Uterus (tissue), 4 donors: ENCODE measurements at places on chromosomes 1 and 21. TPM values are rescaled to one million over a fixed set of nuclear protein-coding genes. Genes with fewer than 3 reads are reported as not detected.

GRCh38 chr21:45013260-45013841 is 61.0 kb upstream of the ADARB1 start:
- DNase-seq, result no peak
- no peaks in the 10 kb centered on the region for H3K36me3 ChIP-seq
- H3K4me3 ChIP-seq, result no peak overlapping the region
- H3K27me3 ChIP-seq, result no peaks in the 10 kb centered on the region

- no peaks in the 10 kb centered on the region for H3K4me1 ChIP-seq
- H3K27me3 ChIP-seq, result no peaks in the 10 kb centered on the region
- H3K27ac ChIP-seq, result no peak overlapping the region
- DNase-seq, result no peak
These were observed 206.1 kb upstream of the GALNT2 start for GRCh38 chr1:229860926-229861325.

- no peaks in the 10 kb centered on the region for H3K36me3 ChIP-seq
- no peak for DNase-seq
- H3K4me1 ChIP-seq, result peaks cover 6% of the 10 kb centered on the region
These were observed 3.0 kb downstream of the PRKCZ start for GRCh38 chr1:2053217-2053616.

GRCh38 chr21:33682992-33683627 is 40.8 kb downstream of the ITSN1 start:
- no peak for DNase-seq
- H3K4me1 ChIP-seq, result peaks cover 26% of the 10 kb centered on the region
- H3K27me3 ChIP-seq, result no peaks in the 10 kb centered on the region
- H3K4me3 ChIP-seq, result no peak overlapping the region
- H3K36me3 ChIP-seq, result no peaks in the 10 kb centered on the region
- H3K27ac ChIP-seq, result peak overlapping the region; percentile 70

DNA sequence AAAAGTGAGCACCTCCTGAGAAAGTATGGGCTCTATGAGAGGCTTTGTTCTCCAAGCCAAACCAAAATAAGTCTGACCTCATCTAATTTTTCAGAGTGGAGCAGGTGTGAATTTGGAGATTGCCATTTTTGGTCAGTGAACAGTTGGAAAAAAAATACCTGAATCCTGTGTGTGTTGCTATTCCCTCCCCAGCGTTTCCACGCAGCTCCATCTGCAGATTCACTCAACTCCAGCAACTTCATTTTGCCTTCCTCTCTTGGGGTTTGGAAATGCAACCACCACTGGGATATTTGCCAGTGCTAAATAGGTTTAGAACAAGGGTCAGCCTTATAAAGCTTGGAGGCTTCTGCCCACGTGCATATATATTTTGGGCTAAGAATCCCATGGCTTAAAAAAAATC is 11.2 kb downstream of the CASQ2 start:
- H3K27me3 ChIP-seq, result no peaks in the 10 kb centered on the region
- H3K4me1 ChIP-seq, result no peaks in the 10 kb centered on the region
- no peak for DNase-seq
- H3K36me3 ChIP-seq, result no peaks in the 10 kb centered on the region
- H3K4me3 ChIP-seq, result no peak overlapping the region

GRCh38 chr1:91054780-91055481 is 33.1 kb upstream of the ZNF644 start:
- H3K36me3 ChIP-seq, result no peaks in the 10 kb centered on the region
- no peak for DNase-seq
- no peak overlapping the region for H3K27ac ChIP-seq
- H3K27me3 ChIP-seq, result no peaks in the 10 kb centered on the region
- no peaks in the 10 kb centered on the region for H3K4me1 ChIP-seq

DNA sequence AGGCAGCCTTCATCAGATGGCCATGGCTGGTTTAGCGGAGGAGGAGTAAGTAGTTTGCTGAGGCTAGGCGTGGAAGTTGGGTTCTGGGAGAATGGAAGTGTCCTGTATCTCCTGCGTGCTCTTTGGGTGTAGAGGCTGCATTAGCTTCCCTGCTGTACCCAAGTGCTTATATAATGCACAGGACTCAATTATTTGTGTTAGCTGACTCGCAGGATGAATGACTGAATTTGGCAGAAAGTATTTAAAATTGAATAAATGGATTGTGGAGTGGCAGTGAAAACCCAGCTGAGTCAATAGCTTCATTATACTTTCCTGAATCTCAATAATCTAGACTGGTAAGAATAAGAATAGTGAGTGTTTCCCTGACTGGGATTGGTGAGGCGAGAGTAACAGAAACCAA is 13.8 kb downstream of the DNTTIP2 start:
- DNase-seq, result no peak
- H3K27ac ChIP-seq, result no peak overlapping the region
- no peaks in the 10 kb centered on the region for H3K36me3 ChIP-seq
- H3K27me3 ChIP-seq, result no peaks in the 10 kb centered on the region
- H3K4me1 ChIP-seq, result no peaks in the 10 kb centered on the region

DNA sequence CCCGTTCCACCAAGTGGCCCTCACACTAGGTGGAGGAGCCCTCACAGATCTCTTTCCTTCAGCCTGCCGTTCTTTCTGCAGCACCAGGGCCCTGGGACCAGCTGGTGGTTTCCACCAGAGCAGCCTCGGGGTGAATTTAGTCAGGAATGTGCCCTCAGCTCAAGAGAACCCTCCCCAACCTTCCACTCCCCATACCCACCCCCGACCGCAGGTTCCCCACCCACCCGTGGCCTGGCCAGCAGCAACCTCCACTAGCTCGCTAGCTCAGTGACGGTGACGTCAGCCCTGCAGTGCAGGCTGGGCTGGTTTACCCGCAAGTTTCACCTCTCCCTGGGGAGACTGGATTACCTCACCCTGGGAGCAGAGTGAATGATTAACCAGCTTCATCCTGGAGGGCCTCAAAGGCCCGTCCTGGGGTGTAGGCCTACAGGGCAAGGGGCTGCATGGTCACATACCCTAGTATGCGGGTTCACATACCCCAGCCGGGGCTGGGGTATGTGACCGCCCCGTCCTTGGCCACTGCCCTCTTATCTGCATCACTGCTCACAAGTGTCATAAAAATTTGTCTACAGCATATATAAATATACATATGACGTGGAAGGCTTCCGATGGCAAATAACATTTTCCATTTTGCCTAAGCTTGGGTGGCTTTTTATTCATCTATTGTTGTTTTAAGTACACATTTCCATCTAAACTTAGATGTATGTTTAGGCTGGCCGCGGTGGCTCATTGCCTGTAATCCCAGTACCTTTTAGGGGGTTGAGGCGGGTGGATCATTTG is 24.5 kb downstream of the ELF3 start:
- no peaks in the 10 kb centered on the region for H3K36me3 ChIP-seq
- peak; percentile 69 for DNase-seq

GRCh38 chr1:227298512-227299240 is 19.6 kb downstream of the CDC42BPA start:
- H3K27ac ChIP-seq, result peak overlapping the region; percentile 1
- no peaks in the 10 kb centered on the region for H3K4me1 ChIP-seq
- no peaks in the 10 kb centered on the region for H3K27me3 ChIP-seq

DNA sequence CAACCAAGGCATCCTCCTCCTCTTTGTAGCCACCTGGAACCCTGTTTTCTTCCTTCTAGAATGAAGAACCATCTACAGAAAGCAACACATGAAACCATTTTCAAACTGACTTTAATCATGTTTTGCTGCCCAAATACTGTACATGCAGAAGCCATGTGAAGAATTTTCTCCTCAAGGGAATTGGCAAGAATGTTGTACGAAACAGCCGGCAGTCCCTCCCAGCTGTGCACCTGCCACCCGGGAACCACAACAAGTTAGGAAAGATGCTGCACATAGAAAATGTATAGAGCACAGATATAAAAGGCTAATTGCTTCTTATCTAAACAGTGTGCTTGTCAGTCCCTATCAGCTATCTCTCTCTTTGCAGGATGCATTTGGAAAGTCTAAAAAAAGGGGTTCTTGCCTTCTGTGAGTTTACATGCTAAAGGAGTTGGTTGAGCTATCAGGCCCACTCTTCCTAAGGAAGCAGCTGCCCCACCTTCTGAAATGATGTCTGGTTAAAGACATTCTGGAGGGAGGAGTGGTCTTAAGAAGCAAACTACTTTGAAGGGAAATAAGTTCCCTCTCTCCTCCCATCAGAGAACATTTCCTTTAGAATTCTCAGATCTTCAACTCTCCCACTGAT is 44.8 kb downstream of the RIMS3 start:
- H3K27me3 ChIP-seq, result no peaks in the 10 kb centered on the region
- no peak overlapping the region for H3K27ac ChIP-seq
- H3K4me1 ChIP-seq, result no peaks in the 10 kb centered on the region
- DNase-seq, result no peak
- no peaks in the 10 kb centered on the region for H3K36me3 ChIP-seq

DNA sequence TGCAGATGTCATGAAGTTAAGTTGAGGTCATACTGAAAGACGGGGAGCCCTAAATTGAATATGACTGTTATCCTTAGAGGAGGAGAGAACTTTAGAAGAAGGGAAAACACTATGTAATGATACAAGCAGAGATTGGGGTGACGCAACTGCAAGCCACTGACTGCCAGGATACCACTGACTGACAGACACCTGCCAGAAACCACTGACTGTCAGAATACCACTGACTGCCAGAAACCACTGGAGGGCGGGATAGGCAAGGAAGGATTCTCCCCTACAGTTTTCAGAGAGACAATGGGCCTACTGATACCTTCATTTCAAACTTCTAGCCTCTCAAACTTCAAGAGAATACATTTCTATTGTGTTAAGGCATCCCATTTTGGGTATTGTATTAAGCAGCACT is 388.7 kb downstream of the USH2A start:
- no peak overlapping the region for H3K4me3 ChIP-seq
- H3K36me3 ChIP-seq, result no peaks in the 10 kb centered on the region
- H3K4me1 ChIP-seq, result no peaks in the 10 kb centered on the region
- no peak overlapping the region for H3K27ac ChIP-seq

GRCh38 chr1:2628933-2629626 is 3.7 kb downstream of the MMEL1 start:
- no peak for DNase-seq
- H3K4me1 ChIP-seq, result peaks cover 8% of the 10 kb centered on the region
- no peak overlapping the region for H3K4me3 ChIP-seq
- H3K27me3 ChIP-seq, result peaks cover 24% of the 10 kb centered on the region
- H3K27ac ChIP-seq, result no peak overlapping the region

- no peaks in the 10 kb centered on the region for H3K4me1 ChIP-seq
- no peak overlapping the region for H3K27ac ChIP-seq
- no peaks in the 10 kb centered on the region for H3K36me3 ChIP-seq
- DNase-seq, result no peak
- no peaks in the 10 kb centered on the region for H3K27me3 ChIP-seq
These were observed 45.1 kb downstream of the TMEM51 start for GRCh38 chr1:15198684-15199083.

- H3K4me3 ChIP-seq, result no peak overlapping the region
- H3K27me3 ChIP-seq, result no peaks in the 10 kb centered on the region
- DNase-seq, result no peak
- no peak overlapping the region for H3K27ac ChIP-seq
- no peaks in the 10 kb centered on the region for H3K36me3 ChIP-seq
These were observed 464.7 kb downstream of the ADGRL2 start for GRCh38 chr1:82265436-82265835.

GRCh38 chr1:1908506-1908791 is 6.6 kb upstream of the CALML6 start:
- peaks cover 9% of the 10 kb centered on the region for H3K4me1 ChIP-seq
- peak overlapping the region; percentile 89 for H3K27ac ChIP-seq
- H3K36me3 ChIP-seq, result no peaks in the 10 kb centered on the region
- H3K4me3 ChIP-seq, result peak overlapping the region; percentile 84
- H3K27me3 ChIP-seq, result no peaks in the 10 kb centered on the region

- DNase-seq, result no peak
- no peaks in the 10 kb centered on the region for H3K4me1 ChIP-seq
- H3K27ac ChIP-seq, result no peak overlapping the region
- no peak overlapping the region for H3K4me3 ChIP-seq
- H3K27me3 ChIP-seq, result no peaks in the 10 kb centered on the region
- no peaks in the 10 kb centered on the region for H3K36me3 ChIP-seq
These were observed 148.4 kb upstream of the HMCN1 start for GRCh38 chr1:185585770-185586169.

DNA sequence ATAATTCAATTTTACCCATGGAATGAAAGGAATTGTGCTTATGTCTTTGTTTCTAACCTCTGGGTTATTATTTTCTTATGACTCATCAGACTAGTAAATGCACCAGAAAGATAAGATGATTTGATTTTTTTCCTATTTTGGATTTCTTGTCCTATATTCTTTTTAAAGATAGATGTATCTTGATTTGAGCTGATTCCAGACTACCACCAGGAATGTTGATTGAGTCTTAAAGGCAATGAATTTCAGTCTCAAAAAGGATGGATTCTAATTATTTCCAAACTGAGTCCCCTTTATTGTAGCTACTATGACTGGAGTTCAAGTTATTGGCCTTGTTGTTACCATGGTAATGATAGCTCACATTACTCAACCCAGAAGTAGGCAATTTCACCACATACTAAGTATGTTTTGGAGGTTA is 95.8 kb upstream of the RGS4 start:
- H3K27me3 ChIP-seq, result no peaks in the 10 kb centered on the region
- no peaks in the 10 kb centered on the region for H3K4me1 ChIP-seq
- no peak overlapping the region for H3K27ac ChIP-seq

GRCh38 chr1:179177182-179177581 is 52.3 kb downstream of the ABL2 start:
- peaks cover 9% of the 10 kb centered on the region for H3K4me1 ChIP-seq
- no peak overlapping the region for H3K27ac ChIP-seq
- no peak for DNase-seq
- H3K27me3 ChIP-seq, result no peaks in the 10 kb centered on the region
- H3K36me3 ChIP-seq, result no peaks in the 10 kb centered on the region

DNA sequence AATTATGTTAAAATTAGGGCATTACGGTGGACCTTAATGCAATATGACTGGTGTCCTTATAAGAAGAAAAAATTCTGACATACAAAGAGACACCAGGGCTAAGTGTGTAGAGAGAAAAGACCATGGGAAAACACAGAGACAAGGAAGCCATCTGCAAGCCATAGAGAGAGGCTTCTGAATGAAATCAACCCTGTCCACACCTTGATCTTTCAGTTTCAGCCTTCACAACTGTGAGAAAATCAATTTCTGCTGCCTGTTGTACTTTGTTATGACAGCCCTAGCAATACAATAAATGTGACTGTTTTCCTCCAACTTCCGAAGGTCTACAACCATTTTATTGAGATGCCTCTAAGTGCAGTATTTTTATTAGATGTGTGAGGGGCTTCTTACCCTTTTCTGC is 1407.2 kb downstream of the MRPL39 start:
- H3K27me3 ChIP-seq, result no peaks in the 10 kb centered on the region
- H3K27ac ChIP-seq, result no peak overlapping the region
- no peak overlapping the region for H3K4me3 ChIP-seq
- H3K4me1 ChIP-seq, result no peaks in the 10 kb centered on the region

- DNase-seq, result no peak
- no peak overlapping the region for H3K27ac ChIP-seq
- peaks cover 12% of the 10 kb centered on the region for H3K4me1 ChIP-seq
- peak overlapping the region; percentile 36 for H3K4me3 ChIP-seq
- no peaks in the 10 kb centered on the region for H3K27me3 ChIP-seq
These were observed 12.4 kb downstream of the KLHDC8A start for GRCh38 chr1:205344066-205344928.

PLA2G2D gene
- not detected for total RNA-seq

EFHD2 gene
- 19.7 TPM for total RNA-seq

RPTN gene
- total RNA-seq, result not detected

PCAT6 gene
- total RNA-seq, result not detected

NEK2 gene
- not detected for total RNA-seq

KCNQ4 gene
- 7.4 TPM for total RNA-seq

NPL gene
- 0.51 TPM for total RNA-seq

HSF2BP gene
- total RNA-seq, result not detected

PLEKHA6 gene
- total RNA-seq, result 5.9 TPM

KRTAP13-3 gene
- not detected for total RNA-seq

OR2T29 gene
- not detected for total RNA-seq

OPRD1 gene
- 0.07 TPM for total RNA-seq

GSTM2 gene
- 32.1 TPM for total RNA-seq

C1orf226 gene
- total RNA-seq, result 1.3 TPM

RNU1-1 gene
- 2,125 TPM for total RNA-seq

CHODL gene
- 1.5 TPM for total RNA-seq

GPR37L1 gene
- total RNA-seq, result 0.21 TPM
